ENCODE measurements at places on chromosomes 11 and 22.

GRCh38 chr11:21489416-21490115 is 703.3 kb upstream of the ANO5 start:
- DNase-seq: no peak

GRCh38 chr11:1921574-1922141 is 2.2 kb downstream of the TNNT3 start:
- DNase-seq: no peak

DNA sequence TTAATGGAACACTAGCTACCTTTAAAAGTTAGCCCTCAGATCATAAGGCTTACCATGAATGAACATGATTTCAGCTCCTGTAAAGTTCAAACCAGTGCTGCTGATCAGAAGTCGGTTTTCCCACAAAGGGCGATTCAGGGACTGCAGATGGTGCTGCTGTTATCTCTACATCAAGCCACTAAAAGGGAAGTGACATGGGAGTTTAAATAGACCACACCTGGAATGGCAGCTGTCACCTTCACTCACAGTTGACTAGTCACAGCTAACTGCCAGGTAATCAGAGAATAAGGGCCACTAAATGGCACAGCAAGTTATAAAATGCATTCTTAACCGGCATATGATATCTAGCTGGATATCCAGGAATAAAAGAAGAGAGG is 581.1 kb upstream of the ARHGAP42 start:
- DNase-seq: no peak

- DNase-seq: no peak
These were observed 133 bp downstream of the MYH9 start for GRCh38 chr22:36387709-36387958.

DNA sequence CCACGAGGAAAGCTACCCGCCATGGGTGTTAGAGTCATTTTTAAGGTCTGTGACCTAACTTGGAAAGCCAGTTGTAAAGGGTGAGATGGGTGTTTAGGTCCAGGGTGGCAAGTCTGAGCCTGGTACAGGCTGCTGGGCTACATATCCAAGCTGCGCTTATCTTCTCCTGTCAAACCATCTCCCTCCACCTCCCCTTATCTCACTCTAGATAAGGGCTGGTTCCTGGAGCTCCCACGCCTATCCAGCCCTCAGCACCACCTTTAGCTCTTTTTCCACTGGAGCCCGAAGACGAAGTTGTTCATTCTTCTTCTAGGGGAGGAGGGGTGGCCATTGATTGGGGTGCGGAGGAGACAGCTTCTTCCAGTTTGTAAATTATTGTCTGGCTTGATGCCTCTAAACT is 48.5 kb downstream of the MICAL2 start:
- DNase-seq: no peak

- DNase-seq: no peak
These were observed 519.6 kb downstream of the SOX6 start for GRCh38 chr11:15836795-15837194.

- no peak for DNase-seq
These were observed 12.9 kb upstream of the CDKN1C start for GRCh38 chr11:2898366-2899079.

DNA sequence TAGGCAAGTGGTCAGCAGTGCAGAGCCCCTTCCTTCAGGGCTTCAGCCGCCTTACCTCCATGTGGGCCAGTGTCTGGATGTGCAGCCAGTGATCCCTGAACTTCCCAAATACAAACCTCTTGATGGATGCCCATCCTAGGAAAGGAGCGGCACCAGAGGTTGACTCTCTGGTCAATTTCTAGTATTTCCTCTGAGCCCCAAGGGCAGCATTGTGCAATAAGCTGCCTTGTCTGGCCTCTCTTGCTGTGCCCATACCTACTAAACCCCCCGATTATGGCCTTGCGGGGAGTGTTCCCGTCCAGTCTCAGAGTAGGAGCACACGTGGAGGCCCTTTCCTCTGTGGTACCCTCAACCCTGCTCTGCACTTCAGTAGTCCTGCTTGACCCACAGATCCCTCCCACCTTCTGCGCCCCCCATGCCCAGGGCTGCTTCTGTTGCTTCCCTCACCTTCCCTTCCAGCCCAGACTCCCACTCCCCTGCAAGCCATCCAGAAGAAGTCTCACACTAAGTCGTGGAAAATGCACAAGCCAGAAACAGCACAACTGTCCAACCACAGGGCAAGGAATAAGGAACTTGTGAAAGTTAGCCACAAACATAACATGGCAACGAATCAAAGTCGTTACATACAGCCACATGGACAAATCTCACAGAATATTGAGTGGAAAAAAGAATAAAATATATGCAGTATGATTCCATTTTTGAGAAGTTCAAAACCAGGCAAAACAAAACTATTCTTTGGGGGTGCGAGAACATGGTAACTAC is 39.6 kb upstream of the HORMAD2 start:
- DNase-seq: no peak

DNA sequence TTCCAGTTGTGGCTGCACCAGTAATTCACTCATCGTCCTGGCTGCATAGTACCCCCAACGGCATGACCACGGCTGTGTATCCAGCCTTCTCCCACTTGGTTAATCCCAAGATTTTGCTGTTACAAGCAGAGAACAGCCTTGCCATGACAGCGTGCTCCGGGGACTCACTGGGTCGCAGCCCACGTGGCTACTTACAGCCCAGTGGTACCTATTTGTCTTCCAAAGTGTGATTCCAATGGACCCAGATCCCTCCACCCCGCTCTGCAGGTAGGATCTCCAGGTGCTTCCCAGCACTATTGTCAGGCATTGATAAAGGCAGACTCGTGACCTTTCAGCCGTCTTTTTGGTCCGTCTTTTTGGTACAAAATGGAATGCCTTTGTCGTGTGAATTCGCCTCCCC is 119.0 kb upstream of the FGF3 start:
- DNase-seq: no peak

GRCh38 chr22:39545386-39546365 is 13.1 kb upstream of the RPS19BP1 start:
- DNase-seq: no peak

DNA sequence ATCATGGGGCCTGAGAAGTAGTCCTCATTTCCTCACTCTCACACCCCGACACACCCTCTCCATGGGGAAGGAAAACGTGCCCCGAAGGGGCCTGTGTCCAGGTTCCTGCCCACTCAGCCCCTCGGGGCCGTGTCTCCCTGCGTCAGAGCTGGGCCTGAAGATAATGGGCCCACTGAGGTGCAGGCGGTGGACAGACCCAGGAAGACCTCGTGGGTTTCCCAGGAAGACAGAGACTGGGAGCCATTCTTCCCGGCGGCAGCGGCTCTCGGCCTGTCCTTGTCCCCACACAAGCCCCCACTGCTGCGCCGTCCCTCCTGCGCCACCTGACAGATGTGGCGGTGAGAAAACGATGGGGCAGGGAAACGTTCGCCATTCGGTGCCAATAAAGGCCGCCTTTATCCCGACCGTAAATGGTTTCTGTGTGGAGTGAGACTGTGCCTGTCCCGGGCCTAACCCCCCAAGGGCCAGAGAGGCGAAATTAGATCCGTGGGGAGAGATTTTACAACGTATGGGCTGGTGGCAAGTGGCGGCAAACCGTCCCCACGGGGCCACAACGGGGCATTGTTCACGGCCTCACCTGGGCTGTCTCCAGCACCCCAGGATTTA is 89.0 kb downstream of the CDKN1C start:
- DNase-seq: no peak

GRCh38 chr11:78840623-78841022 is 266.0 kb upstream of the NARS2 start:
- DNase-seq: no peak

GRCh38 chr11:131665344-131665968 is 295.0 kb downstream of the NTM start:
- no peak for DNase-seq

DNA sequence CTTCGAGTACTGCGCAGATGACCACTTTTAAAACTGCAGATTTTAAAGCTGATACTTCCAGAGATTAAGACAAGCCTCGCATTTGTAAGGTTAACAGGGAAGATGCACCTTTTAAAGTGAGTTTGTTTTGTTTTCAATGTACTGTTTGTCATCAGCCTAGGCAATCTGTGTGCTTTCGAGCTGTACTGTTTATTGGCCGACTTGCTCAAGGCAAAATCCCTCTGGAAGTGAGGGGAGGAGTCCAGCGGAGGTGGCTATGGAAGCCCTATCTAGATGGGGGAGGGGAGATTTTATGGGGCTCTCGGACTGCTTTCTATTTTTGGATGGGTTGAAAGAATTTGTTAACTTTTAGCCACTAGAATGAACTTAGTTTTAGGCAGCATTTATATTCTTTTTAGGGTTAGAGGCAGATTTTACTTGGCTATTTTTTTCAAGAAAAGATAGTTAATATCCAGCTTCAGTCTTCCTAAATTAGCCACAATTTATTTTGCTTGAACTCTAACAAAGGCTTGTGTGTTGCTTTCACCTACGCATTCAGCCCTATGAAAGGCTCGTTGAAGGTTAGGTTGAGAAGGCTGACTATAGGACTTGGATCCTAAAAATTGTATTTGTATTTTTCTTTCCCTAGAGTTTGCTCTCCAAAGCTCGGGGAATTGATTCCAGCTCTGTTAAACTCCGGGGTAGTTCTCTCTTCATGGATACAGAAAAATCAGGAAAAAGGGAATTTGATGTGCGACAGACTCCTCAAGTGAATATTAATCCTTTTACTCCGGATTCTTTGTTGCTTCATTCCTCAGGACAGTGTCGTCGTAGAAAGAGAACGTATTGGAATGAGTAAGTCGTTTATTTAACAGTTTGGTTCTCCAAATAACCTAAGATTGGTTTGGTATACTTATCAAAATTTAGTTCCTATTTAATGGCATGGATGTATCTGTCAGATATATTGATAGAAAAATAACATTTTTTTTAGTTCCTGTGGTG is 2.1 kb downstream of the WEE1 start:
- DNase-seq: no peak

GRCh38 chr11:45181193-45181888 is 34.9 kb downstream of the PRDM11 start:
- DNase-seq: no peak

DNA sequence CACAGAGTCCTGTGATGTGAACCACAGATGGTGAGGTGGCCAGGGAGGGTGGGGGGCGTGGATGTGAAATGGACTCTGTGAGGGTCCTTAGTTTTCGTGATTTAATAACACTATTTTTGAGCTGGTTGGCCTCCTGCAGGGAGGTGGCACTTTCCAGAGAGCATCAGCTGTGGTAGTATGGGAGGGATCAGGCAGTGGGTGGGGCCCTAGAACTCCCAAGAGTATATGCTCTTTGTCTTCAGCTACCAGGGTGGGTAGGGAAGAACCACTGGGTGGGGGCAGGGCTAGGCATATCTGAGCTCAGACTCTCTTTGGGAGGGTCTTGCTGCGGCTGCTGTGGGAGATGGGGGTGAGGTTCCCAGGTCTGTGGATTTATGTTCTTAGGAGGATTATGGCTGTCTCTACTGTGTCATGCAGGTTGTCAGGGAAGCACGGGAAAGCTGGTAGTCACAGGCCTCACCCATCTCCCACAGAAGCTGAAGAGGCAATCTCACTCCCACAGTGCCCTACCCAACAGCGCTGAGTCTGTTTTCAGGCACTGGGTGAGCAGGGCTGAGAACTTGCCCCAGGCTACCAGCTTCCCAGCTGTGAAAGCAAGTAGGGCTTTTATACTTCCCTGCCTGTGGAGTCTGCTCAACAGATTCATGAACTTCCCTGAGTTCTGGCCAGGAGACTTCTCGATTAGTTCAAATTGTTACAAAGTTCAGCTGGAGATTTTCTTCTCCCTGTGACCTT is 47.9 kb upstream of the SNX19 start:
- DNase-seq: no peak

- DNase-seq: no peak
These were observed 18.0 kb upstream of the E2F8 start for GRCh38 chr11:19258641-19259230.

- DNase-seq: no peak
These were observed 138.2 kb upstream of the MTMR2 start for GRCh38 chr11:96062134-96062533.
